ENCODE measurements at places on chromosomes 7 and 10.

GRCh38 chr7:42135728-42136127 is 101.3 kb downstream of the GLI3 start:
- DNase-seq = no peak

DNA sequence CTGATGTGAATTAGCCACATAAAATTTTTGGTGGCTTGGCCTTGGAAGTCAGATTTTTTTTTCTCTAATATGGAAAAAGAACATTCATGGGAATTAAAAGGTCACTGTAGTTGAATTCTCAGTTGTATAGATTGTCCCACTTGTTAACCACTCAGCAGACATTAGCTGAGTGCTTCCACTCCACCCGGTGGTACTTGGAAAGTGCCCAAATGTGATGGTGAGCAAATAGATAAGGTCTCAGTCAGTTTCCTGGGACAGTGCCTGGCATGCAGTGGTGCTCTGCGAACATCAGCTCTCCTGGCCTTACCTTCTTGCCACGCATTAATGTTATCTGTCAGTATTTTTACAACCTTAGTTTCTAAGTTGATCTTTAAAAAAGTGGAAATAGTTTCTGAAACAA is 1.4 kb downstream of the ATP5F1C start:
- DNase-seq = no peak

DNA sequence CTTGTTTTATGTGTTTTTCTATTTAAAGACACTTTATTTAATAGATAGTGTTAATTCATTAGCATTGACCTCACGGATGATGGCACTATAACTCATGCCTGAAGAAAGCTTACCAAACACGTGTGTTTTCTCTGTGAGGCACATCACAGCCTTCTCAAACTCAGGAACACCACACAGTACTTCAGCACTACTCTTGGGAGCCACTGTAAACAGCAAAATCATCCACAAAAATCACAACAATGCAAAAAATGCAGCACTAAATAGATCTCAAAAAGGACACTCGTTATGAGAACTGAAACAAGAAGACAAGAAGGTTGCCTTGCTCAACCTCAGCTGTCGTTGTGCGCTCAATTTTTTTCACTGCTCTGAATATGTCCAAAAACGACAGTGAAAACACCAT is 12.0 kb upstream of the PARP12 start:
- DNase-seq = no peak

DNA sequence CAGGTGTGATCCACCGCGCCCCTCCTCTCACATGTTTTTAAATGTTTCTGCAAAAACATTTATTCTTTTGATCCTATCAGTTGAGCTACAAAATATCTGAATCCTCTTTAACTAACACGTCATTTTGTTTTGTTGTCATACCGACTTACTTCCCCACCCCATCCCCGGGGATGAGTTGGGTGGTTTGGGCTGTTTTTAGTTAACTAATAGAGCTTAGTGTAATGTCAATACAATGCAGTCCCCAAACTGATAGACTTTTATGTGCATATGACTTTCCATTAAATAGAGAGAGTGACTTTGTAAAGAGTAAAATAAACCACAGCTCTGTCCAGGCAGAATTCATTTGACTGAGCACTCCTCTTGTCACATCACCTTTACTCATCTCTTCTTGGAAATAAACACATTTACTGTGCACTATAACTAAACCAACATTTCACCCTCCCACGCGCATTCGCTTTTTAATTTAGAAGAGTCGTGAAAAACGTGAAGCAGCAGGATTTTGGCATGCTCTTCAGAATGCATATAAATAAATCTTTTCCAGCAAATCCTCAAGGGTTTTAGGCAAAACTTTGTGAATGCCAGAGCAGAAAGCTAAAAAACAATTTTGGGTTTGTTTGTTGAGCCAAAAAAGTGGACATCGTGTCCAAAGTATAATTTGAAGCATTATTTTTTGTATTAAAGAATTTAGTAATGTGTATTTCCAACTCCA is 187.4 kb upstream of the MGMT start:
- no peak for DNase-seq

DNA sequence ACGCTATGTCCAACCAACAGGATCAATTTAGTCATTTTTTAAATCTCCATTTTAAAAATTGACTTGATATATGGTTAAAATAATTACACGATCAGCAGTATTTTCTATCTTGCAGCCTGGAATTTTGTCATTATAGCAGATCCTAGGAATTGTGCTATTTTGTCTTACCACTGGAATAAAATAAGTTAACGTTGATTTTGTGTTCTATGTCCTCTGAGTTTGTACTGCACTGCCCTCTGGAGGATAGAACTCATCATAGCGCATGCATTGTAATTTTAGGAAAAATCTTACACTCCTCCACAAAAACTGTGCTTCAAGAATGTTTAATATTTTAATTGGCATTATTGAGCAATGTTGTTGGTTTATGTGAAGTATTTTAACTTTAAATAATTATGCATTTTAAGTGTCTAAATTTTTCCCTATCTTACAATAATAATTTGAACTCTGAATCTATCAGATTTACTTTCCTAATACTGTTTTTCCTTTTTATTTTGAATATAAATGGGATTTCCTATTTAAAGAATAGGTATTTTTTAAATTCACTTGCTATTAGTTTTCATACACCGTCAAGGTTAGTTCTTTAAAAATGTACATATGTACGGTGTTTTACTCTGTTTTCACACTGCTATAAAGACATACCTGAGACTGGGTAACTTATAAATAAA is 220.1 kb downstream of the PPP1R3A start:
- peak; percentile 31 for DNase-seq

- DNase-seq = no peak
Observed at GRCh38 chr7:15688911-15689310, 2.4 kb upstream of the MEOX2 start.

- DNase-seq = no peak
Observed at GRCh38 chr10:75470901-75471300, 39.5 kb downstream of the LRMDA start.

GRCh38 chr10:6999232-6999925 is 411.5 kb downstream of the SFMBT2 start:
- peak; percentile 26 for DNase-seq

GRCh38 chr7:132882714-132883428 is 199.0 kb downstream of the CHCHD3 start:
- DNase-seq = no peak

GRCh38 chr7:111840528-111840927 is 278.2 kb upstream of the IMMP2L start:
- DNase-seq = no peak

- no peak for DNase-seq
Observed at GRCh38 chr7:139106959-139107358, 2.6 kb downstream of the ZC3HAV1 start.

DNA sequence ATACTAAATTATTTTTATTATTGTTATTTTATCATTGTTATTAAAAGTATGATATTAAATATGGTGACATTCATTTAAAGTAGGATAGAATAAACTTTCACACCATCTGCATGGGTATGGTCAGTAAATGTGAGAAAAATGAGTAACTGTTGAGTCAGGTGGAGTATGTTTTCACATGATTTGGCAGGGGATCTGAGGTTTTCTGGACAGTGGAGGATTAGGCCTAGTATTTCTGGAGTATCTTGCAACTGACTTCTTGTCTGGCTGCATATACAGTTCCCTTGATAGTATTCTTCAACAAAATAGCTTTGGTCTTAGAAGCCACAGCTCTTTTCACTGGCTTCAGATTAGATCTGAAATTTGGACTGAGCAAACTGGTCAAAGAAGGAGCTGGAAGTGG is 54.5 kb downstream of the GBF1 start:
- no peak for DNase-seq

DNA sequence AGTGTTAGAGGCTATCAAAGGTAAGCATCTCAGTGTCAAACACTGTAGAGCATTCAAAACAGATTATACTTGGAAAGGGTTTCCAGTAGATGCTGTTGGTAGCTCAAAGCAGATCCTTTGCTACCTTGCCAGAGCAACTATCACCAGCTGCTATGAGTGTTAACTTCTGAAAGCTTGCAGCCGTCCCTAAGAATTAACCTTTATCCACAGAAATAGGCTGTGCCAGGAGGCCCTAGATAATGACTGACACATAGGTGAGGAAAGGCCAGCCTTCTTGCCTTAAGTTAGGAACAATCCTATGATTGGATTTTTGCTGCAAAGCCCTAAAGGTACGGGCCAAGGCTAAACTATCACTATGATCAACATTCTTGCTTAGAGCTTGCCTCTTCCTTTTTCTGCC is 263.2 kb downstream of the DGKB start:
- DNase-seq = no peak

GRCh38 chr7:8638076-8638475 is 204.7 kb downstream of the NXPH1 start:
- peak; percentile 52 for DNase-seq

DNA sequence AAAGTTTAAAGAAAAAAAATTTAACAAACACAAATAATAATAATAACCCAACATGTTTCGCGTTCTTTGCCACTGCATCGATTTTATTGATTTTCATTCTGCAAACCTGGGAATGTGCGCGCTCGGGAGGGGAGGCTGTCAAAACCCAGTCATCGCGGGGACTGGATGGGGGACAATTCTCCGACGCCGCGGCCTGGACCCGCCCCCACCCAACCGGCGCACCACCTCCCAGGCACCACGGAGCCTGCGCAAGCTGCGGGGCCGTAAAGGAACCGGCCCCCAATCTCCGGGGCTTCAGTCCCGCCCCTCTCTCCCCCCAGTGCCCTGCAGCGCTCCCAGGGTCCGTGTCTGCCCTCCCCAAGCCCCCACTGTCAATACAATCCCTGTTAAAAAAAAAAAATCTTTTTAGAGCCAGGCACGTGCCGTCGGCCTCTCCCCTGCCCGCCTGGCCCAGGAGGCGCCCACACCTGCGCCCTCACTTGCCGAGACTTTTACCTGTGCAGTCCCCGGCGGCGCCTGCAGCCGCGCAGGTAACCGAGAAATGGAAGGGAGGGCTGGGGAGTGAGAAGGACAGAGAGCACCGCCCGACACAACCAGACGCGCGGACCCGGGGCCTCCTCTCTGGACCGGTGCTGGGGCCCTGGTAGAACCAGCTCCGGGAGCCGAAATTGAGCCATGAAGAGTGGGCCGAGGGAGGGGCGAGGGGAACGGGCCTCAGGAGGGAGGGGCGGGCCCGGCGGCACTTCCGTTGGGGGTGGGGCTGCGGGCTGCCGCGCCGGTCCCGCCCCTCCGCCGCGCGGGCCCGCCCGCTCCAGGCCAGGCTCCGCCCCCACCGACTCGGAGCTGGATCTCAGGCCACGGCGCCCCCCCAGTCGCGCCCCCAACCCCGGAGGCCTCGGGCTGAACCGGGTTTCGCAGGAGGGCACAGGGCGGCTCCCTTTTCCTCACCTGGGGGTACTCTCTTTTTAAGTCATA is 7.6 kb upstream of the ZNF503 start:
- peak; percentile 77 for DNase-seq

Measured in NCI-H526 treated with DMSO at 0.1 percent for 48 hours (cell line).